Activated CD8-positive, alpha-beta T cell treated with anti-CD3 and anti-CD28 coated beads for 36 hours (primary cell): ENCODE measurements at places on chromosomes 12 and 14. TPM values are rescaled to one million over a fixed set of nuclear protein-coding genes. Genes with fewer than 3 reads are reported as not detected.

DNA sequence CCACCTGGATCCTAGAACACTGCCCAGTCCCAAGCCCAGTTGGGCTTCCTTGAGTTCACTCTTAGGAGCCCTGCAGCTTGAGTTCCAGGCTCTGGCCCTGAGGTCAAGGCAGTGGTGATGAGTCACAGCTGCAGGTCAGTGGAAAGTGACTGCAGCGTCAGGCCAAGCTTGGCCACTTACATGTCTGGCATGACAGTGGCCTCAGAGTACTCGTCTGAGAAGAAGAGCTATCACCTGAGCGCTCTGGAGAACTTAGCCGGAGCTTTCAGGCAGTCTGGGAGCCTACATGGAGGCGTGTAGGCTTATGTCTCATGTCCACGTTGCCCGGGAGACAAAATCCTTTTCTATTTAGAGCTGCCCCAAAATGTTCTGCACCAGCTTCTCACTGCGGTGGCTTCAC is 75.6 kb downstream of the ARL6IP4 start:
- no peak for DNase-seq

Gene BCL7A
- total RNA-seq: 6.7 TPM

GRCh38 chr14:62988967-62989366 is 56.3 kb downstream of the KCNH5 start:
- no peak for DNase-seq

Gene KRT71
- not detected for total RNA-seq

Gene PELI2
- 3.4 TPM for total RNA-seq

DNA sequence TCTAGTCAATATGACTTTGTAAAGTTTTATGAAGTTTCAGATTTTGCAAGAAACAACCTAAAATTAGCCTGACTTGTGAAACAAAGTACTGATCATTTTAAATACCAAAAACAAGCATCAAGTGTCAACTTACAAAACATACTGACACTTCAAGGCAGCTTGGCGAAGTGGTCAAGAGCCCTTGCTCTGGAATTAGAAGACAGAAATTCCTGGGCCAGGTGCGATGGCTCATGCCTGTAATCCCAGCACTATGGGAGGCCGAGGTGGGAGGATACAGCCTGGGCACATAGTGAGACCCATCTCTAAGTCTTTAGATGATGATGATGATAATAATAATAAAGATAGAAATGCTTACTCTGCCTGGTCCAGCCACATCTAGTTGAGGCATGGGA is 45.4 kb upstream of the NR2C1 start:
- no peak for DNase-seq

DNA sequence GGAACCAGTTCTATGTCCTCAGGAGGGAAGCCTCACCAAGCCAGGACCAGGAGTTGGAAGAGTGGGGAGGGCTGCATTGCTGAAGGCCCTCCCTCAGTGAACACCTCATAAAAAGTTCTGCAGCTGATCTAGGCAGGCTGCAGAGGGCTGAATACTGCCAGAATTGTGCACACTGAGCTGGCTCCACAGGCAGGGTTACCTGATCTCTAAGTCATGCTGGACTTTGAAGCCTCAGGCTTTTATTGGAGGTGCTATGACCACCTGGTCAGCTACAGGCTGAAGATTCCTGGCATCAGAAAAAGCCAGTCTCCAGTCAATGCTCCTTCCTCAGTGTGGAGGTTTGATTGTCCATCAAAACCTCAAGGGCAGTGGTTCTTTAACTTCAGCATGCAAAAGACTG is 39.7 kb downstream of the FOS start:
- DNase-seq: no peak

- DNase-seq: no peak
Measured at GRCh38 chr14:30064454-30064853, 136.8 kb upstream of the PRKD1 start.

GRCh38 chr12:13082861-13083260 is 20.6 kb downstream of the GSG1 start:
- no peak for DNase-seq

GRCh38 chr12:5050542-5050941 is 6.9 kb downstream of the KCNA5 start:
- no peak for DNase-seq

- no peak for DNase-seq
Measured at GRCh38 chr12:39157696-39158342, 252.4 kb upstream of the CPNE8 start.

Gene TMEM63C
- 3.6 TPM for total RNA-seq

DNA sequence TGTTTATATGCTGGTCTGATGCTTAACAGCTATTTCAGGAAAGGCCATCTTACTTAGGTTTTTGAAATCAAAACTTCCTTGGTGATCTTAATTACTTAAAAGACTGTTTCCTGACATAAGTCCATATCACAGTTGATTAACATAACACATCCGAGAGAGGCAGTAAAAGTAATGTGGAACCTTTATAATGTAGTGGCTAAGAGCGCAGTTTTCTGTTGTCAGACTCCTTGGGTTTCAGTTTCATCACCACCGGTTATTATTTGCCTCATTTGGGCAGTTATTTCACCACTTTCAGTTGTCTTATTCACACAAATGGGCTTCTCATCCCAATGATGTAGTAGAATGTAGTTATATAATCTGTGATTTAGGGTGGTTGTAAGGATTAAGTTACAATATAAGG is 30.9 kb downstream of the TBC1D15 start:
- no peak for DNase-seq

Gene LRP1-AS
- total RNA-seq: not detected

Gene INHBC
- total RNA-seq: 0.16 TPM

DNA sequence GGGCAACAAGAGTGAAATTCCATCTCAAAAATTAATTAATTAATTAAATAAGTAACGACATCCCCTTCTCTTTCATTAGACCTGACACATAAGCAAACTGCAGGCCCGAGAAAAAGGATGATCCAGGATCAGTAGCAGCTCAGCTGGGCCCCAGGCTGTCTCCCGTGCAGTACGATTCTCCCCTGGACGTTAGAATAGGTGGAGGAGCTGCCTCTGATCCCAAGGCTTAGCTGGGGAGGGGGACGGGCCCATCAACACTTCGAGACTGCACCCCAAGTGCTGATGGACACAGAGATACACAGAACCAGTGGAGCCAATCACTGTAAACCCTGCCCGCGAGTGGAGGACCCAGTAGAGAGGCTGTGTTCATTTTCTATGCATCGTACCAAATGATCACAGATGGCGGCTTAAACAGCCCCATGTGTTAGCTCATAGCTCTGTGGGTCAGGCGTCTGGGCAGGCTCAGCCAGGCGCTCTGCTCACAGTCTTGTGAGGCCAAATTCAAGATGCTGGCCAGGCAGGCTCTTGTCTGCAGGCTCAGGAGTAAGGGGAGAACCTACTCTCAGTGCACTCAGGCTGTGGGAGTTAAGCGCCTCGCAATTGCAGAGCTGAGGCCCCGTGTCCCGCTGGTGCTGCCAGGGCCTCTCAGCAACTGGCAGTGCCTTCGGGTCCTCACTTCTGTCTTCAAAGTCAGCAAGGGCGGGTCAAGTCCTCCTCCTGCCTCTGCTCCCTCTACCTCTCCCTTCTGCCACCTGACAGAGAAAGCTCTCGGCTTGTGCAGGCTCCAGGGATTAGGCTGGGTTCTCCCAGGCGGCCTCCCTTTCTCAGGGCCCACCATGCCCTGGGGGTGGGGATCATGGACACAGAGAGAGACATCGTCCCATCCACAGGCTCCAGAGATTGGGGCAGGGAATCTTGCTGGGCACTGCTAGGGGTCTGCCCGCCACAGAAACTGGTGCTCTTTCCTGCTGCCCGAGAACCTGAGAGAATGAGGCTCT is 26.4 kb downstream of the RIMBP2 start:
- no peak for DNase-seq

DNA sequence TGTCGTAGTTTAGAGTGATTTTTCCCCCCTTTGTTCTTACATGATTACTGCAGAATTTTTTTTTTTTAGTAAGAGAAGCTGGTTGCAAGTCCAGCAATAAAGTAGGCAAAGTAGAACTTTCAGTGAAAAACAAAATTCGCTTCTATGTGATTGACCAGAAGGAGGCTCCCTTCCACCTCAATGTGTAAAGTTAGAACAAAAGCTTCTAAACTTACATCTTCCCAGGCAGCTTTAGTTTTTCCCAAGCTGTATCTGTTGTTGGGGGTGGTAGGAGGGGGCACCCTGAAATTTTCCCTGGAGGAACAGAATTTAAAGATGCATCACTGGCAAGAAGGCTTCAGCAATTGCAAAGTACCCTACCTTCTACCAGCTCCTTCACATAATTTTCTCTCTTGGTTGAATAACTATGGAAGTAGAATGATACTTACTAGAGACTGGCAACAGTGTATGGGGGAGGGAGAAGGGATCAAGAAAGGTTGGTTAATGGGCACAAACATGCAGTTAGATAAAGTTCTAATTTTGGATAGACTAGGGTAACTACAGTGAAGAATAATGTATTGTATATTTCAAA is 87.3 kb upstream of the E2F7 start:
- no peak for DNase-seq

GRCh38 chr12:80192087-80192486 is 92.8 kb downstream of the OTOGL start:
- no peak for DNase-seq

DNA sequence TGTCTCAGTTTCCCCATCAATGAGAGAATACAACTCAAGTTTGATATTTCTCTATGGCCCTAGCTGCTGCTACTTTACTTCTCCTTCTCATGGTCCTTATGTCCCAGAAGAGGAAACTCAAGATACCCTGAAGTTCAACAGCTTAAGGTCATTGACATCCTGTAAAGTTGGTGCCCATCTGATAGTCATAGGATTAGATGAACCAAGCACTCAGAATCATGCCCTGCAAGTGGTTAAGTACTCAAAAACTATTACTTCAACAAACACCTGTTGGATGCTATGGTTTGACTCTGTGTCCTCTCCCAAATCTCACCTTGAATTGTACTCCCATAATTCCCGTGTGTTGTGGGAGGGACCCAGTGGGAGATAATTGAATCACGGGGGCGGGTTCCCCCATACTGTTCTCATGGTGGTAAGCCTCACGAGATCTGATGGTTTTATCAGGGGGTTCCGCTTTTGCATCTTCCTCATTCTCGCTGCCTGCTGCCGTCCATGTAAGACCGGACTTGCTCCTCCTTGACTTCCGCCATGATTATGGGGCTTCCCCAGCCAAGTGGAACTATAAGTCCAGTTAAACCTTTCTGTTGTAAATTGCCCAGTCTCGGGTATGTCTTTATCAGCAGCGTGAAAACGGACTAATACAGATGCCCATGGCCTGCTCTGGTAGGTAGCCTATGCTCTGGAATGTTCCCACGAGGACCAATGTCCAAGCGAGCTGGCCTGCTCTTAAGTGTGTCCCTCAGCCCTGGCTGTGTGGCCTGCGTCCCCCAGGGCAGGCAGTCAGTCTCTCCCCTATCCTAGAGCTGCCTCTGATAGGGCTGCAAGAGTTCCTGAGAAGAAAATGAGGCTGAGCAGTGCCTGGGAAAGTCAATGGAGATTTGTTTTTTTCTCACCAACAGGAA is 18.1 kb downstream of the CAMKK2 start:
- DNase-seq: no peak

GRCh38 chr12:78672033-78672432 is 192.5 kb upstream of the SYT1 start:
- no peak for DNase-seq

DNA sequence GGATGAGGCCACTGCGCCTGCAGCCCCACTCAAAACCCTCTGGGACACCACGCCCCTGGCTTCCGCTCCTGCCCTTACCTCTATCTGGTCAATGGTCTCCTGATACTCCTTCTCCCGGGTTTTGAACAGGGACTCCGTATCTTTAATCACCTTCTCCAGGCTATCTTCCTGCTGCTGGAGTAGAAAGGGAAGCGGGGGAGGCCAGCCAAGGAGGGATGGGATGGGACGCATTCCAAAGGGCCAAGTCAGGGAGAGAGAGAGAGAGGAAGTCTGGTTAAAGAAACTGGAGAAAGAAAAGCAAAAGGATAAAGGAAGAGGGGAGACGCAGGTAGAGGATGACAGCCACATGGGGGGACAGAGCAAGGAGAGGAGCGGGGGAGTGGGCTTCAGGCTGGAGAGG is 7.9 kb downstream of the IFFO1 start:
- DNase-seq: no peak

- no peak for DNase-seq
Measured at GRCh38 chr14:49880267-49881064, 12.4 kb upstream of the ARF6 start.

DNA sequence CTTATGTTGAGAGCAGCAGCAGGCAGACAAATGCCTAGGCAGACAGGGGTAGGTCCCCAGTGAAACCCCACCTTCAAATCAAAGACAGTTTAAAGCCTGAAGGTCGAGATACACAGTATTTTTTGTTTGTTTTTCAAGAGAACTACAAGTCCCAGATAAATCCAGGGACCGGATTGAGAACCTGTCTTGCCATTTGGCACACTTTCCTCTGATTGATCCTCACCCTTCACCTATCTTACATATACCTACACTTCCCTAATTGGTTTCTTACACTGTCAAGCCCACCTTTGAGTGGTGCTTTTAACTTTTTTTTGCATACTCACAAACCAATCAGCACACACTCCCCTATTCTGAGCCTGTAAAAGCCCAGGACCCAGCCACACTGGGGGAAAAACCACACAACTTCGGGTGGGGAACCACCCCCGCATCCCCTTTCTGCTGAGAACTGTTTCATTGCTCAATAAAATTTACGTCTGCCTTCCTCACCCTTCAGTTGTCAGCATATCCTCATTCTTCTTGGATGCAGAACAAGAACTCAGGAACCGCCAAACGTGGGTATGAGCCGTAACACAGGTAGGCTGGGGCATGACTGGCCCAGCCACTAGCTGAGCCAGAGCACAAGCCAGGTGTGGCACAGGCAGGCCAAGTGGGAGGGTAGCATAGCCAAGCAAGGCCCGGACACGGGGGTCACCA is 11.1 kb downstream of the DICER1 start:
- no peak for DNase-seq
